ENCODE measurements at places on chromosomes 7 and 10.

DNA sequence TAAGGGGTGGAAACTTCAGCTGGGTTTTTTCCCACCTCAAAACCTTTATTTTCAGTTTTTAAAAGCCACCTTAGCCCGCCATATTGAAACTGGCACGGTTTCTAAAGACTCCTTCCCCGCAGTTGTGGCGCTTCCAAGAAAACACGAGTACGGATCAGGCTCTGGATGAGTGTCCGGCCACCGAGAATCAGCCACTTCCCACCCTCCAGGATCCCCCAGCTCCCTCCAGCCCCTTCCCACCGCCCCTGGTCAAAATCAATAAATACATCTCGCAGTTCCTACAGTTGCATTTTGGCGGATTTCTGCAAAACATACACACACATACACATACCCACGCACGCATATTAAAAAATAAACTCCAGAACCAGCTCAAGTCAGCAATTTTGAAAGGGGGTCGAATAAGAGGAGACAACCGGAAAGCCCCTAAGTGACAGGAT is 1.1 kb downstream of the SFMBT2 start:
- no peak for DNase-seq

- DNase-seq, result no peak
These were observed 404.5 kb downstream of the PAXIP1 start for GRCh38 chr7:154598396-154598795.

DNA sequence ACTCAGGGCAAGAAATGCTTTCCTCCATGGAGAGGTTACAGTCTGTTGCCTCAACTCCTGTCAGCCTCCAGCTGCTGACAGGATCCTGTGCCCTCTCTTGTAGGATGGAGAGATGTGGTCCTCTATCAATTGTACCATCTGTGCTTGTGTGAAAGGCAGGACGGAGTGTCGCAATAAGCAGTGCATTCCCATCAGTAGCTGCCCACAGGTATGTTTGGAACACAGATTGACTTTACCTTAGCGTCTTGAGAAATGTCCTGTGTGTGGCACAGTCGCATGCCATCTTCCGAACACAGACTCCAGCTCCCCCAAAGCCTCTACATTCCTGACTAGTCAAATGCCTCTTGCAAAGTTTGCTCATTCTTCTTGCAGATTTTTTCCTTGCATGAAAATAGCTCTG is 152.6 kb downstream of the BMPER start:
- no peak for DNase-seq

DNA sequence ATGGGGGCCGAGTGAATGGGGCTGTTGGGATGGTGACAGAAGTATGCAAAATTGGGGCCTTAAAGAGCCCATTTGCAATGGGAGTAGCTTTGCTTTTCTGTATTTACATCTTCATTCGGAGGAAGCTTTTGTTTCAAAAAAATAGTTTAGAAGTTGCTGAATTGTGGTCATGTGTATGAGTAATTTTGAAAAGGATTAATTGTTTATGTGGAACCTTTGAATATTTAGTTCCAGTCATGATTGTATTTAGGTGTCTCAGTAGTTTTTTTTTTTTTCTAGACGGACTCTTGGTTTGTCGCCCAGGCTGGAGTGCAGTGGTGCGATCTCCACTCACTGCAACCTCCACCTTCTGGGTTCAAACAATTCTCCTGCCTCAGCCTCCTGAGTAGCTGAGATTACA is 37.2 kb downstream of the RBM33 start:
- DNase-seq, result no peak

- no peak for DNase-seq
These were observed 40.2 kb upstream of the PRSS58 start for GRCh38 chr7:142298009-142298408.

DNA sequence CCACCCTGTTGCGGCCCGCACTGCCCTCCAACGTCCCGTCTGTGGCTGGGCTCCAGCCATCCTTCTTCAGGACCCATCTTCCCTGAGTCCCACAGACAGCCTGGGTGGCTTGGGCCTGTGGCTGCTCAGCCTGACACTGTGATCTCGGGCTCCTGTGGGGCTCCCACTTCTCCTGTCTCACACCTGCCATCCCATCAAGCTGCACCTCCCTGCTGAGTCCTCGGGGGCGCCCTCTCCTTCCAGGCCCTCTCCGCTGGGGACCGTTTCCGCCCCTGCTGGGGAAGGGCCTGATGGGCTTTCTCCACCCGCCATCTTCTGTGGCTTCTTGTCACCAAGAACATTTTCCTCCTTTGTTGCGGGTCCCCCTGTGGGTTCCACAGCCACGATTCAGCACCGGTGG is 173.8 kb upstream of the PPP2R2D start:
- no peak for DNase-seq

- DNase-seq, result no peak
These were observed 53.9 kb downstream of the MINDY4 start for GRCh38 chr7:30824821-30825720.

GRCh38 chr10:125026974-125027735 is 85.2 kb downstream of the ZRANB1 start:
- DNase-seq, result no peak

DNA sequence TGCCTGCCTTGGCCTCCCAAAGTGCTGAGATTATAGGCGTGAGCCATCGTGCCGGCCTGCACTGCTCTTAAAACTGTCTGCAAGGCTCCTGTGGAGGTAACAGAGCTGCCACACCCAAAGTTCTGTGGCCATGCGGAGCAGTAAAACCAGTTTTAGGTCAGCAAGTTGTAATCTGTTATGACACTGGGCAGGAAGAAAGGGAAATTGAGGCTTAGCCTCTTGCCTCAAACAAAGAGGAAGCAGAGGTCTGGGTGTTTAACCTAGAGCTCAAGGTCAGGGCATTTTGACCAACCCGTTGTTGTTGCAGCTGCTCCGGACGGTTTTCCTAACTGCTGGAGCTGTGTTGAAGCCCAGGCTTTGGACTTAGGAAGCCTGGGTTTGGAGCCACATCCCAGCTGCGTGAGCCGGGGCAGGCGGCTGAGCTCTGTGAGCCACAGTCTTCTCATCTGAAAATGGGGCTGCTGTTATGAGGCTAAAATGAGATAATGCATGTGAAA is 7.4 kb upstream of the RRP12 start:
- no peak for DNase-seq

- no peak for DNase-seq
These were observed 122.7 kb downstream of the RAPGEF5 start for GRCh38 chr7:22234227-22234626.

DNA sequence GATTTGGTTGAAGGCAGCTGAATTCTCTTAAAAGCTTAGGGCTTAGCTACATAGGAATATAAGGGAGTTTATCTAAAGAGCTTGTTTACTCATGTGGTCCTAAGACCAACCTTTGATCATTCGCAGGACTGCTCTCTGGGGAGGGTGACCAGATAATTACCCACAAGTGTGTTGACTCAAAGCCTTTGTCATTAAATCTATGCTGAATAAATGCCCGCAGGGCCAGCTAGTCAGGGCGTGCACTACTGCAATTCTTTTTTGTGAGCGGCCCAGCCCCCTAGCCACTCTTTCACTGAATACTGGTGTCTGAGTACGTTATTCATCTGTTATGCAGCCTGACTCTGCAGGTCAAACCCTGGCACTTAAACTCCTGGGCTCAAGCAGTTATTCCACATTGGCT is 69.6 kb downstream of the AKAP9 start:
- no peak for DNase-seq

Measured in cortex of kidney (tissue), 1 donor.